Chondrocyte (in vitro differentiated cells): ENCODE measurements at places on chromosomes 7 and 10. TPM values are rescaled to one million over a fixed set of nuclear protein-coding genes. Genes with fewer than 3 reads are reported as not detected.

GRCh38 chr7:87416682-87417587 lies 58.5 kb downstream of the ABCB4 start:
- no peak for DNase-seq

GRCh38 chr10:86657396-86658011 lies 3.2 kb downstream of the OPN4 start:
- DNase-seq = peak; percentile 79

DNA sequence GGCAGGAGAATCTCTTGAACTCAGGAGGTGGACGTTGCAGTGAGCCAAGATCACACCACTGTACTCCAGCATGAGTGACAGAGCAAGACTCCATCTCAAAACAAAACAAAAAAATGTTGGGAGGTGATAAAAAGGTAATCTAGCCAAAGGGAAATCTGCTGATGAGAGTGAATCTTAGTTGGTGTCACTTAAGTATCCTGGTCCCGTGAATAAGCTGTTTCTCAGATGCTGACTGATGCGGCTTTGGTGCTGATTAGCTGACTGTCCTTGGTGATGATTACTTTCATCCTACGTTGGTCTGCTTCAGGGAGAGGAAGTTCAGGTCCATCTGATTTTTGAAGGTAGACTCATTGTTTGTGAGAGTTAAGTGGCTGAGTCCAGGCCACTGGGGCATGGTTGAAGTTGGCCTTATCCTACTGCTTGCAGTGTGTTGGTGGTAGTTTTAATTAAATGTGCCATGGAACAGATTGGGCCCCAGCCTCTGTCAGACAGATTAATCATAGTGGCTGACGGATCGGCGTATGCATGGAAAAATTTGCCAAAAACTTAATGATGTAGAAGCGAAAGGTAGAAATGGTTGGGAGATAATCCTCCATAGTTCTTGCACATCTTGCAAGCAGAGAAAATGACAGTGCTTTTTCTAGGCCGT lies 17.4 kb upstream of the TMEM236 start:
- DNase-seq = no peak

- DNase-seq = no peak
Observed at GRCh38 chr10:29785701-29786100, 150.9 kb upstream of the SVIL start.

- DNase-seq = no peak
Observed at GRCh38 chr10:35606430-35606829, 1.3 kb downstream of the GJD4 start.

- DNase-seq = no peak
Observed at GRCh38 chr7:130286881-130287280, 6.1 kb upstream of the CPA4 start.

GRCh38 chr10:104035194-104036068 lies 50.2 kb downstream of the COL17A1 start:
- DNase-seq = no peak

DNA sequence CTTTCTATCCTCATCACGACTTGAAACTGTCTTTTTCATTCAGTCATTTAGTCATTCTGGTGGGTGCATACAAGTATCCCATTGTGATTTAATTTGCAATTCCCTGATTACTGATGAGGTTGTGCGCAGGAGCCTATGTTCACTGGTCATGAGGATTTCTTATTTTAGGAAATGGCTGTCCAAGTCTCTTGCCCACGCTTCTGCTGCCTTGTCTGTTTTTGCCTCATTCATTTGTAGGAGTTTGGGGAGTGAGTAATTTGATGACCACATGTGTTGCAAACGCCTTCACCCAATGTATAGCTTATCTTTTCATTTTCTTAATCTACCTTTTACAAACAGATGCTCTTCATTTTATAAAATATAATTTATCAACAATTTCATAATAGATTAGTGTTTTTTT lies 127.3 kb downstream of the ARHGAP22 start:
- DNase-seq = no peak

DNA sequence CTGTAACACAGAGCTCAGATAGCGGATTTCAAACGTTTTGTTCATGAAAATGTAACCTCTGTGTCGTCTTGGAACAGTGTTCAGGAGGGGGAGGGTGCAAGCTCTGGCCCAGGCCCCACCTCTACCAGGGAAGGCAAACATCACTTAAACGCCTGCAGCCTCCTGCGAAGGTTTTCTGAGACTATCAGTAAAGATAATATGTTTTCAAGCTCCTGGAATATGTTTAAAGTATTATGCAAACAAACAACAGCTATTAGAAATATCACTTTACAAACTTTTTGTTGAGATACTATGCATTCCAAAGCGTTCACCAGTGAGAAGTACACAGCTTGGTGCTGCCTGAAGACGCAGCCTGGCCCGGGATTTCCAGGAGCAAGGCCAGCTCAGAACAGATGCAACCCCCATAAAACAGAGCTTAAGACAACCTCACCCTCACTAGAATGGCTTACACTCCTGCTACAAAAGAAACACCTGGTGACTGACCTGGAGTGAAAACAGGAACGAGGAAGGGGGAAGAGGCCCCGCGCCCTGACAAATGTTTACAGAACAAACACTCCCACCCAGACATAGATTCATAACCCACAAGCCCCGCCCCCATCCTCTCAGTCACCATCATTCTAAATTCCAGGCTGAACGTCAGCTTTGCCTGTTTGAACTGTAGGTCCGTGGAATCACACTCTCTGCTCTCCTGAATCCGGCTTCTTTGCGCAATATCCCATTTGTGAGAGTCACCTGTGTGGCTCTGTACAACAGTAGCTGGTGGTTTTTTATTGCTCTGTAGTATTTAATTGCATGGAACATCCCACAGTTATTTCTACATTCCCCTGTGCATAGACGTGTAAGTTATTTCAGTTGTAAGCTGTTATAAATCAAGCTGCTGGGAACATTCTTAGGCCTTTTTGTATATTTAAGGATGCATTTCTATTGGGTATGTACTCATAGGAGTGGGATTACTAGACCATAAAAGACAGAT lies 155.0 kb downstream of the PTPRN2 start:
- DNase-seq = peak; percentile 48

DNA sequence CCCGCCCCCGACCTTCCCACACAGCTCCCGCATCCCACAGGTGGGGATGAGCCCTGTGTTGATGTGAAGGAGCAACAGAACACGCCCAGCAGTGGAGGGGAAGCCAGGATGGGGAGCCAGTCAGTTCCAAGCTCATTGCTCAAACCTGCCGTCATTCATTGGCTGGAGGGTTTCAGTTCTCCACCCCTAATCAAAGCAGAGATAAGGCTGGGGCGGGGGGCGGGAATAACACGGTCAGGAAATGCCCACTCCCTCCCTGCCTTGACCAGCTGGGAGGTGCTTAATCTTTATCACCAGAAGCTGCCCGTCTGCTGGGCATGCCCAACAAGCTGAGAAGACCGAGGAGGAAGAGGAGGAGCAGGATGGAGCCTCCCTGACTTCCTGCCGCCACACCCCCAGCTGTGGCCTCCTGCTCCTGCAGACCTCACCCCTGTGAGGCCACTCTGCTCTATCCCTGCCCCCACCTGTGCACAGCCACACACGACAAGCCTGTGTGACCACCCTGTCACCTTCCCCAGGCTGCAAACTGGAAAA lies 265.1 kb downstream of the ZEB1 start:
- no peak for DNase-seq

DNA sequence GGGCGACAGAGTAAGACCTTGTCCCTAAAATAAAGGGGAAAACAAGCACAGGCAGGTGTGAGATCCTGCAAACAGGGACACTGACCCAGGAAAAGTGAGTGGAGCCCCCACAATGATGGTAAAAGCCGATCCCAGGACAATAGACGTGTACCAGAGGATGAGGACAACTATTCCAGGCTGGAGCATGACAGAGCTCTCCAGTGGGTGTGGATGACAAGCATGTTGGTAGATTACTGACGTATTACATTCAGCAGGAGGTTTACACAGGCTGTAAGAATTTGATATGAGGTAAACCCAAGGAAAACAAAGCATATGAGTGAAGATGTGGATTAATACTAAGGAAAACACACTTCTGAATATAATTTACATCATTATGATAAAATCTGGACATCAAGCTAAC lies 27.8 kb upstream of the SMURF1 start:
- DNase-seq = no peak

DNA sequence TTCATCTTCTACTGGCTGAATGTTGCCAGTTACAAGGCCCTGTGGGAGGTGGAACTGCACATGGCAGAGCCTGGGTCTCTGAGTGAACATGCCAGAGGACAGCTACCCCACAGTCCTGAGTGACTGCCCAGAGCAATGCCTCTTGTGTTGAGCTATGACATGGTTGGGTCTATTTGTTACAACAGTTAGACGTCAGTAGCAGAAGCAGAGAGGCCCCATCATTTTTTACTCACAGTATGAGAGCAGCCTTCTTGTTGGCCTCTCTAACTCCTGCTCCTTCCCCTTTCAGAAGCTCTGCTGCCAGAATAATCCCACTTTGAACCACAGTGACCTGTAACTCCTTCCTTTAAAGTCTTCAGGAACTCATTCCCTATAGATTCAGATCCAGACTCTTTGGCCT lies 30.8 kb upstream of the NRP1 start:
- DNase-seq = no peak

- no peak for DNase-seq
Observed at GRCh38 chr10:7610651-7611389, 55.9 kb downstream of the ITIH5 start.

DNA sequence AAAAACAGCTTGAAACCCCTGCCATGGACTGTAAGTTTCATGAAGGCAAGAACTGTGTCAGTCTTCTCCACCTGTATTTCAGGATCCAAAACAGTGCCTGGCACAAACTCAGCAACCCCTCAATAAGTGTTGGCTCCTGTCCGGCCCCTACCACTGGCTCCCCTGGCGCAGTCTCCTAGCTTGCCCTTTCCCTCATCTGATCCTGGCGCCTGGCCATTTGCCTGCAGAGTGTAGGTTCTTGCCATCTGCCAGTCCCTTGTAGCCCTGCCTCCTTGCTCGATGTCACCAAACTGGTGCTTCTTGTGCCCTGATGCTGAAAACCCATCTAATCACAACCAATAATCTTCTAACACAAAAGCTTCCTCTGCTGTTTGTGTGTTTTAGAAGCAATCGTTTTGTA lies 60.4 kb downstream of the LGI1 start:
- no peak for DNase-seq

- DNase-seq = no peak
Observed at GRCh38 chr7:132286836-132287235, 289.4 kb downstream of the PLXNA4 start.

- DNase-seq = no peak
Observed at GRCh38 chr10:10870523-10871241, 147.0 kb upstream of the CELF2 start.

DNA sequence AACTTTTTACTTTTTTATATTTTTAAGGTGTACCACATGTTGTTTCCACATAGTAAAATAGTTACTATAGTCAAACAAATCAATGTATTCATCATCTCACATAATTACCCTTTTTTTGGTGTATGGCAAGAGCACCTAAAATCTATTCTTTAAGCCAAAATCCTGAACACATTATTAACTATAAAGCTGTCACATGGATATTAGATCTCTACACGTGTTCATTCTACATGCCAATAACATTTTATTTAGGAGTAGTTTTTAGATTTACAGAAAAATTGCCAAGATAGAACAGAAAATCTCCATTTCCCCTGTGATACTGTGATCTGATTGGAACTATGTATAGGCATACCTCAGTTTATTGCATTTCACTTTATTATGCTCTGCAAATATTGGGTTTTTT lies 137.1 kb downstream of the SH2D4B start:
- DNase-seq = no peak

ELFN1 gene
- 0.65 to 0.72 TPM (median 0.68 TPM) in 3 replicates for total RNA-seq

SFRP4 gene
- 0.25 to 0.75 TPM (median 0.41 TPM) in 3 replicates for total RNA-seq

MSMB gene
- not detected in 3 replicates for total RNA-seq

HTR5A gene
- total RNA-seq = not detected in 3 replicates

NKX1-2 gene
- not detected in 3 replicates for total RNA-seq

SORCS1 gene
- not detected in 3 replicates for total RNA-seq
